ENCODE measurements at places on chromosomes 7 and 10. TPM values are rescaled to one million over a fixed set of nuclear protein-coding genes. Genes with fewer than 3 reads are reported as not detected.

The FAM221A gene
- total RNA-seq: 0.28 TPM

The IRF5 gene
- 14.9 TPM for total RNA-seq

The CCDC146 gene
- 0.58 TPM for total RNA-seq

The IFIT1B gene
- not detected for total RNA-seq

The OPN4 gene
- not detected for total RNA-seq
